T-helper 2 cell (primary cell): ENCODE measurements at places on chromosomes 6 and 20.
A peak's percentile ranks its signal among the peaks of the same experiment; 100 is the strongest.

GRCh38 chr6:71080133-71080532, 123.3 kb upstream of the B3GAT2 start:
- no peak for DNase-seq

GRCh38 chr6:38136547-38136946, 317.0 kb downstream of the ZFAND3 start:
- DNase-seq: no peak

- no peak for DNase-seq
Observed at GRCh38 chr20:3651204-3651962, 11.8 kb downstream of the GFRA4 start.

DNA sequence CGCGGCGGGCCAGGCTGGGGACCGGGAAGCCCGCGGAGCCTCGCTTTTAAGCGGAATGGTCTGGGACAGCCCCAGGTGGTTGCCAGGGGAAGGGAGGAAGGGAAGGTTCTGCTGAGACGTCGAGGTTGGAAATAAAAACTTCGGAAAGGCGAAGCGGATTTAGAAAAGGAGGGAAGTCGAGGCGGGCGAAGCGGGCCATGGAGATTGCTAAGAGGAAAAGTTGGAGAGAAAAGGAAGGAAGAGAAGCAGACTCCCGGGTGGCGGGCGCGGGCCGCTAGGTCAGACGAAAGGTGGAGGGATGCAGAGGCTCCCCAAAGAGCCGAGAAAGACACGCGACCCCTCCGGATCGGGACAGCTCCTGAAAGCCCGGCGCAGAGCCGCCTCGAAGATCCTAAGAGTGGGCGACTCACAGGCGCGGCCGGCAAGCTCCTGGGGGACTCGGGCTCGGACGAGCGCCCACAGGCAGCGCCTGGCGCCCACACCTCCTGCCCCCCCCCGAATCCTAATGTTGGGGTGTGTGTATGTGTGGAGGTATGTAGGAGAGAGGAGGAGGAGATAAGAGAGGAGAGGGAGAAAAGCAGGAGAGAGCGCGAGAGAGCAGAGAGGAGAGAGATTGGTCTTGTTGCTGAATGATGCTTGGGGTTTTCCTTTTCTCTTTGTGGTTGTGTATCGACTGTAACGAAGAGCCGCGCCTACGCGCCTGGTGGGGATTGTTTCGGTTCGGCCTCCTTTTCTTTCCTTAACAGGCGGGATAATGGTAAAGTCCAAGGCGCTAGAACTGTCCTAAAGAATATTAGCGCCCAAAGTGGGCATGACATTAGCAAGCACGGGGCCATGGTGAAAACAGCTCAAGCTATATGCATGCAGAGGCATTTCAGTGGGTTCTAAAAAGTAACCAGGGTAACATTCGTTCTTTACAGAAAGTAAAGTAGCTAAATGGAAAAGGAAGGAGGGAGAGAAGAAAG, 1.5 kb downstream of the TFAP2B start:
- no peak for DNase-seq

DNA sequence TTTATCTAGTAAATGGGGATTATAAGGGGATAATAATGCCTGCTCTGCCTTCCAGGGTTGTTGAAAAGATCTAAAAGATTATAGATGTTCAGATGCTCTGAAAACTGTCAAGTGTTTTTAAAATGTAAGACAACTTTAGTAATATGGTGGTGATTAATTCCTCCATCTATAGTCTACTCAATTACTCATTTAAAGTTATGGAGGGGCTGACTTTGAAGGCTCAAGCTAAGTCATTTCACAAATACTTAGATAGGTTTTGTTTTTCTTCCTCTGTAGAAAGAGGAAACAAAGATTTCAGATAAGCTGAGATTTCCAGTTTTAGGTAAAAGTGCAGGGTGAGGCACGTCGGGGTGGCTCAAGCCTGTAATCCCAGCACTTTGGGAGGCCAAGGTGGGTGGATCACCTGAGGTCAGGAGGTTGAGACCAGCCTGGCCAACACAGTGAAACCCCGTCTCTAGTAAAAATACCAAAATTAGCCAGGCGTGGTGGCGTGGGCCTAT, 50.5 kb upstream of the PIM1 start:
- DNase-seq: no peak

DNA sequence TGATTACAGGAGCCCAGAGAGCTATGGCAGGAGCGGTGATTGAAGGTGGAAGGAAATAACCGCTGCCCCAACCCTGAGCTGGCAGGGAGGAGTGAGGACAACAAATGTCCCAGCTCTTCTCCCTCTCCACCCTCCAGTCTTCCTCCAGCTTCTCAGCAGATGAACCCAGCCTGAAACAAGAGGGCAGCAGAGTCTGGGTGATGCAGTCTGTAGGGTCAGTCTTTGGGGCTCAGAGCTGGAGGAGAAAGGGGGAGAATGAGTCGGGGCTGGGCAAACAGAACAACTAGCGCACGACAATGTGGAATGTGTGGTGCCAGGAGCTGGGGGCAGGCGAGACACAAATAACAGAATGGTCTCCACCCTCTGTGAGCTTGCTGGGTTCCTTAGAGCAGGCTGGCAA, 4.5 kb upstream of the GUCA1A start:
- DNase-seq: no peak

DNA sequence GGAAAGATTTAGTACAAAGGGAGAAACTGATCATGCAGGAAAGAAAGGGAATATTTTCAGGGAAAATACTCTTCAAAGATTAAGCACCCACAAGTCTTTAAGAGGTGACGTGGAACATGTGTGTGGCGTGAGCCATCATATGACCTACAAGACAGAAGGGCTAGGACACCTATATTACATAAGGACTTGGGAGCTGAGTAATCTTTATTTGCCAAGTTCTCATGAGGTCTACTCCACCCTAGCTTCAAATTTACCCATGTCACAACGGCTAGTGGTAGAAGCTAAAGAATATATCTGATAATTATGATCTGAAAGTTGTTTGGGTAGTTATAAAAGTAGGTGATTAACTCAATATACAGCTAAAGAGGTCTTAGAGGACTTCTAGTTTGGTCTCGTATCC, 167.8 kb downstream of the GJA10 start:
- DNase-seq: no peak

DNA sequence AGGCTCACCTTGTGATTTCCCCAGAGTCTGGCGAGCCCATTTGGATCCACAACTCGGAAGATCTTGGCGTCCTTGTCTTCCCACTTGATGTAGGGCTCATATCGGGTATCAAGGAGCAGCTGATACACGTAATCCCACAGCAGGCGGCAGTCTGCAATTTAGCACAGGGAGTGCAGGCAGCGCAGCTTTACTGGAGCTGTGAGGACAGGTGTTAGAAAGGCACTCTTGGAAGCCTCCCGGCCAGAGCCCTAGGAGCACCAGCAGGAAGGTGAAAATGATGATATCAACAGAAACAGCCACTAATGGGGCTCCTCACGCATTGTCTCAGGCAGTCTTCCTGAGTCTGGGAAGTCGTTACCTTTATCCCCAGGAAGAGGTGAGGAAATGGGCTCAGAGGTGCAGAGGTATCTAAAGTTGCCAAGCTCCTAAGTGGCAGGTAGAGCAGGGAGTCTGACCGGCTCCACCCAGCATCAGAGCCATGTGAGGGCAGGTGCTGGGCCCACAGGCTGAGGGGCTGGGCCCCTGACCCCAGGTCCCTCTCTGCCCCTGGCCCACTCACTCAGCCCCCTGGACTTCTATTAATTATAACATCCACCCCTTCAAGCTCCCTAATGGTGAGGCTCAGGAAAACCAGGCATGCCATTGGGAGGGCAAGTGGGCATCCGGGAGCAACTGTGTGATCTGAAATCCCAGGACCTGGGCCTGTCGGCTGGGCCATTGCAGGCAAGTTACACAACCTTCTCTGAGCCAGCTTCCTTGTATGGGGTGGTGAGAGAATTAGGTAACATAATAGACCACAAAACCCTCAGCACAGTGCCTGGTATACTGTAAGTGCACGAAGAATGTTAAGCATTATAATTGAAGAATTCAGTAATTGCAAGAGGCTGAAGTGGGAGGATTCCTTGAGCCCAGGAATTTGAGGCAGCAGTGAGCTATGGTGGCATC, 18.3 kb downstream of the ETV7 start:
- no peak for DNase-seq

- no peak for DNase-seq
Observed at GRCh38 chr6:47042275-47042791, at the start of gene ADGRF1. Gene ADGRF1, minus strand, starts transcription at chr6:47042332. Its CDS starts 13,271 bp downstream, at chr6:47029061.

DNA sequence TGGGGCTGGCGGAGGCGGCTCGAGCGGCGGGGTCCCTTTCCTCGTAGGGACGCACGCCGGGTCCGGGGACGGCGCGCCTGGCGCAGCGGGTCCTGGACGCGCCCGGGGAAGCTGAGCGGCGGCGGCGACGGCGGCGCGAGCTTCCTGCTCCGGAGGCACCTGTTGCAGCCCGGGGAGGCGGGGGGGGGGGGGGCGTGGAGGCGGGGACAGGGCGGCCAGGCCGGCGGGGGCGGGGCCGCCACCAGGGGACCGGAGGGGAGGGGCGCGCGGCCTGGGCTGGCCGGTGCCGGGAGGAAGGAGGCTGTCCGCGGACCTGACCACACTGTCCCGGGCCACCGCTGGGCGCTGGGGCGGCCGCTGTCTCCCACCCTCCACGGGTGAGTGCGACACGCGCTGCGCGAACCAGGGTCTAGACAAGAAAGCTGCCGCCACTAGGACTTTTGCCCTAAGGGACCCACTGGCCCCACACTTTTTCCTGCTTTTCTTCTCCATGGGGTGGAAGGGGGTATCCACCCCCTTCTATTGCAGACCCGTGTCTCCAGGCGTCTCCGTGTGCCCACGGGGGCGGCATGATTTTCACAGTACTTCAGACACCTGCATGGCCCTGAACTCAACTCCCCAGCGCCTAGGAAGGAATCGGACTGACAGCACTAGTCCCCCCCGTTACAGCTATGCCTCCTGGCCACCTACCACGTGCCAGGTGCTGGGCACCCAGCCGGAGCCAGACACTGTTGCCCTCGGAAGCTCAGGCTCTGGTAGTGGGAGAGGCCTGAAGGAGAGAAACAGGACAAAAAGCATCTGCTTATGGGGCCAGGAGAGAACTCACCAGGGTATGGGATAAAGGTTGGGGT, at the start of gene NFATC2:
Gene NFATC2, minus strand, starts transcription at position 149 of the 851 bp plus-strand sequence. CDS start 220 bp downstream, outside the sequence.
- DNase-seq: peak; percentile 54

DNA sequence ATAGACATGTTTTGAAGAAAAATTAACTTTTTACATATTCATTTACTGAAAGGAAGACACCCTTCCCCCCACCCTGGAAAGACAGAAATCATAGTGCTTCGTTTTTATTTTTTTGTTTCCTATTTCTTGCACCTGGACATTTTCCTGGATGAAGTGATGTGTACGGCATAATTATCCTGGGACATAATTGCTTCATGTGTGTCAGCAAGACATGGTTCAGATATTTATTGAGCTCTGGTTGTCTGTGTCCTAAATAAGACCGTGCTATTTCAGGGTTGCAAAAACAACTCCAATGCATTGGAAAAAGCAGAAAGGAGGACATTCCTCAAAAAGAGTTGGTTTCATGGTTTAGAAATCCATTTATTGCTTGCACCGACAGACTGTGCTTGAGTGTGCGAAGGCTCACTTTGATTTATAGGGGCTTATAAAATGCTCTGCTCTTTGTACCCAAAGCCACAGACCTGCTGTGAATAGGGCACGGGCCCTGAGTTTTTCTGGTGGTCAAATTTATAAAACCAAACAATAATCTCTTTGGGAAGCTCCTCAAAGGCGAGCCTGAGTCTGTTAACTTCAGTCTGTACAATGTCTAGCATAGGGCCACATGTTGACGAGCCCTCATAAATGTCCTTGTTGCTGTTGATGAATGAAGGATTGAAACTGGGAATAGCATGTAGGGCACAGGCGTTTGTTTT, 179.5 kb downstream of the SOX4 start:
- DNase-seq: no peak

DNA sequence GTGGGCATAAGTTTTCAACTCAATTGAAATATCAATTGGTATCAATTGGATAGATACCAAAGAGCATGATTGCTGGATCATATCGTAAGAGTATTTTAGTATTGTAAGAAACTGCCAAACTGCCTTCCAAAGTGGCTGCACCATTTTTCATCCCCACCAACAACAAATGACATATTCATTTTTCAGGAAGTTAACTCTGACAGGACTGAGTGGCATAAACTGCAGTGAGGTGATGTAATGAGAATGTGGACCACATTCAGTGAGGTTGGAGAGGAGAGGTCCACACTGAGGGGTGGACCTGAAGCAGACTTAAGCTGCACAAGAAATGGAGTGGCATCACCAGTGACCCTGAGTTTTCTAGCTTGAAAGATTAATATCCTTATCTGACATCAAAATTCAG, 11.6 kb upstream of the CALHM6 start:
- no peak for DNase-seq

GRCh38 chr20:38161412-38161774, 3.7 kb downstream of the TGM2 start:
- DNase-seq: no peak
